ENCODE measurements at places on chromosomes 11 and 22.

- no peak for DNase-seq
Observed at GRCh38 chr11:97938789-97939188, 1082.0 kb upstream of the CNTN5 start.

DNA sequence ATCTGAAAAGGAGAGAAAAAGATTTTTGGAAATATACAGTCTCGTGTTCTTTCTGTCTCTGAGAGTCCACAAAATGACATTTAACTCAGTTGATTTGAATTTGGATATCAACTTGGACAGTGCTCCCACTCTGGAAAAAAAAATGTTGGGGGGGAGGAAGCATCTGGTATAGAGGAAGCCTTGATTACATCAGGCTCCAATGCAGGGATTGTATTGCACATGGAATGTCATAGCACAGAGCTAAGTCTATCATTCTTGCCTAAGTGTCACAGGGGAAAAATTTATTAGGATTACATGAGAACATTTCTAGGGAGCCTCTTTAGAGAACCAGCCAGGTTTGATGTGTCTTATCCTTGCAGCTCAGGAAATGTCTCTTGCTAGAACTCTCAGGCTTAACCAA, 23.0 kb downstream of the MS4A6A start:
- no peak for DNase-seq

- DNase-seq, result peak; percentile 48
Observed at GRCh38 chr22:20092477-20092854, 12.4 kb downstream of the DGCR8 start.

GRCh38 chr11:57586711-57587245, 10.7 kb upstream of the SERPING1 start:
- DNase-seq, result no peak

DNA sequence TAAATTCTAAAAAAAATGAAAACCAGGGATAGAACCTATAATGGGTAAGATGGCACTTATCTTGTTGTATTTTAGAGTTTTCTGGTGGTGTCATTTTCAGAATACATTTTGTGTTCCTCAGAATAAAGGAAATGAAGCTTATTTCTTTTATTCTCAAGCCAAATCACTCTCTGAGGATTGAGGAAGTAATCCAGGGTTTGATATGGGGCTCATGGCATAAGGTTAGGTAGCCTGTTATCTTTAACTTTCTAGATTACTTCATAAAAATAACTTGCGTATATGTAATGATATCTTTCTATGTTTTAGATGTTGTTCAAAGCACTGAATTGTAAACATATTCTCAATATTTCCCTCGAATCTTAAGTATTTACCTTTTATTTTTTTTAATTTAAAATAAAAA, 33.5 kb downstream of the PDE3B start:
- no peak for DNase-seq

DNA sequence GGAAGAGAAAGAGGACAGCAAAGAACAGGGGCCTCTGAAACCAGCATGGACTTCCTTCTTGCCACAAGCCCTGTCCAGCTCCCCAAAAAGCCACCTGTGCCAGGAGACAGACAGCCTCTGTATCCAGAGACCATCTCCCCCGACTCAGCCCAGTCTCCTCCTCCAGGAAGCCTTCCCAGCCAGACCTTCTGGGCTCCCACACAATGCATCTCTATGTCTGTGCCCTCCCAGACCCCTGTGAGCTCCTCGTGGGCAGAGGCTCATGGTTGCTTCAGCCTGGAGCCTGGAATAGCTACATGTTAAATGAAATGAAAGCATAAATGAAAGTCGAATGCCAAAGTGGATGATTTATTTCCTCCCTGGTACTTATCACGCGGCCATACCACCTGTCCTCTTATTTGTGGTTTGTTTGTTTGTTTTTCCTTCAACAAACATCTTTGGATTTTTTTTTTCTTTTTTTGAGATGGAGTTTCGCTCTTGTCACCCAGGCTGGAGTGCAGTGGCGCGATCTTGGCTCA, 7.3 kb upstream of the ARAP1 start:
- DNase-seq, result no peak

DNA sequence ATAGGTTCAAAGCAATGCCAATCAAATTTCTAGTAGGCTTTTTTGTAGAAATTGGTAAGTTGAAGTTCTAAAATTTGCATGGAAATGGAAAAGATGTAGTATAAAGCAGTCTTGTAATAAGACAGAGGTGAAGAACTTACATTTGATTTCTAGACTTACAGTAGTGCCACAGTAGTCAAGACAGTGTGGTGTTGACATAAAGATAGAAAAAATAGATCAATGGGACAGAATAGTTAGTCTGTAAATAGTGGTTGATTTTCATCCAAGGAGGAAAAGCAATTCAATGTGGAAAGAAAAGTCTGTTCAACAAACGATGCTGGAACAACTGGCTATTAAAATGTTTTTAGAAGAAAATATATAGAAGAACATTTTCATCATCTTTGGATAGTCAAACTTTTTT, 67.9 kb downstream of the CHRDL2 start:
- no peak for DNase-seq
